ENCODE measurements at places on chromosomes 7 and 10. TPM values are rescaled to one million over a fixed set of nuclear protein-coding genes. Genes with fewer than 3 reads are reported as not detected.

IFIT1B gene
- total RNA-seq, result 0.12 TPM

- no peak for DNase-seq
Observed at GRCh38 chr10:30455816-30456215, 21.8 kb downstream of the MAP3K8 start.

DNA sequence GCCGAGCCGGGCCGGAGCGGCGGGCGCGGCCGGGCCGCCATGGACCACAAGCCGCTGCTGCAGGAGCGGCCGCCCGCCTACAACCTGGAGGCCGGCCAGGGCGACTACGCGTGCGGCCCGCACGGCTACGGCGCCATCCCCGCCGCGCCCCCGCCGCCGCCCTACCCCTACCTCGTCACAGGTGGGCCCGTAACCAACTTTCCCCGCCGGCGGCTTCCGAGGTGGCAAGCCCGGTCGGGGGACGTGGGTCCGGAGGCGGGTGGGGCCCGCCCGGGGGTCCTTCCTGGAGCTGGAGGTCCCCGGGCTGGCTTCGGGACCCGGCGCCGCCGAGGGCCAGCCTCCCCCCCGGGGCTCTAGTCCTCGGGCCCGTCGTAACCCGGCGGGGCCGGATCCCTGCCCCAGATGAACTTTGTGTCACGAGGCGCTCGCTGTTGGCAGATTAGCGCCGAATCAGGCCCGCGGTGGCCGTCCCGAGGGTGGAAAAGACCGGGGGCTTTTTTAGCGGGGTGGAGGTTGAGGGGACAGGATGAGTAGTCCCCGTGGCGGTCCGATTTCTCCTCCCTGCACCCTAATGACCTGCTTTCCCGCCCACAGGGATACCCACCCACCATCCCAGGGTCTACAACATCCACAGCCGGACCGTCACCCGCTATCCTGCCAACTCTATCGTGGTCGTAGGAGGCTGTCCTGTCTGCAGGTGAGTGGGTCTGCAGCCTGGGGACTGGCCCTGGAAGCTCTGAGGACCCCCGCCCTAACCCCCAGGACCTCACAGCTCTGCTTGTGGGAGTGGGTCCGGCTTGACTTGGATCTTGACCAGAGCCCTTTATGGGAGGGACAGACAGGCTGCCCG is 496 bp downstream of the BRI3 start:
- no peak for DNase-seq

MRLN gene
- total RNA-seq, result not detected

DNA sequence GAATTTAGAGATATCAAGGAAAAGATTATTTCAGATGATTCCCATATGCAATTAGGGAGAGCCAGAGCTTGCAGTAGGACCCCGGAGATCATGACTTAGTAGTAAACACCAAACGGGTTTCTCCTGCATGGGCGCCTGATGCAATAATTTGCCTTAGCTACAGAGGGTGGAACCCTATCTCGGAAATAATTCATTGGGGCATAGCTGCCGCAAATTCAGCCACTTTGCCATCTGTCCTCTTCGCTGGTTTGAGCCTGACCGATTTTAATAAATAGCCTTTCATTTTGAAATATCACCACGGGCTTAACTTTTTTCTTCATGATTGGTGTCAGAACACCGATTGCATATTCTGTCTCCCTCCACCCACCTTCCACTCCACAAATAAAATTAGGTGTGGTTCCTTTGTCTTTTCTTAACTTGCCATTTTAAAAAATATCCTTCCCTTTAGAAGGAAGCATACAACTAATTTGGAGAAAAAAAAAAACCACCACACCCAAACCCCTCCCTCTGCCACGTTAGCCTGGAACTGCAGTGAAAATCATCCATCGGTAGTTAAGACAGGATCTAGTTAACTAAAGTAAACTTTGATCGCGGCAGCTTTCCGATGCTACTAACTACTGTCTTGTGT is 1.4 kb downstream of the GARS1 start:
- peak; percentile 55 for DNase-seq
